ENCODE measurements at places on chromosomes 7 and 10.
A peak's percentile ranks its signal among the peaks of the same experiment; 100 is the strongest.

GRCh38 chr7:30757342-30757692 is 5.4 kb downstream of the INMT start:
- no peak for DNase-seq

DNA sequence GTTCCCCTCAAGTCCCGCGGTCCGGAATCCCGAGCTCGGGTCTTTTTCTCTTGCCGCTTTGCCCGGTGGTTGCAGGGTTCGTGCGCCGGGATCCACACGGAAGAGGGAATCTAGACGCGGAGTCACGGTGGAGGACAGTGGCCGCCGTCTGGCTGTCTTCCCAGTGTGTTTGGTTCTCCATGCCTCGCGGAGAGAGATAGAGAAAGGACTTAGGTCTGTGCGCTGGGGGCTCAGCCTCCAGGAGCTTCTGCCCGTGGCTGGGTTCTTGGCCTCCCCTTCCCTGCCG is 1.6 kb downstream of the FFAR4 start:
- no peak for DNase-seq

DNA sequence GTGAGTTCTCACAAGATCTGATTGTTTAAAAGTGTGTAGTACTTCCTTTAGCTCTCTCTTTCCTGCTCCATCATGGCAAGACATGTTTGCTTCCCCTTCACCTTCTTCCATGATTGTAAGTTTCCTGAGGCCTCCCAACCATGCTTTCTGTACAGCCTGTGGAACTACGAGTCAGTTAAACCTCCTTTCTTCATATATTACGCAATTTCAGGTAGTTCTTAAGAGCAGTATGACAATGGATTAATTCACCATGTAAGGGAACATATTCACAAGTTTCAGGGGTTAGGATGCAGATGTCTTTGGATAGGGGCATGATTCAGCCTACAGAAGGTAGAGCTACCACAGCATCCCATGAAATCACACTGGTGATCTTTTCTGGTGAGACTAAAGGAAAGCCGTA is 174.7 kb downstream of the GPR158 start:
- DNase-seq = no peak

DNA sequence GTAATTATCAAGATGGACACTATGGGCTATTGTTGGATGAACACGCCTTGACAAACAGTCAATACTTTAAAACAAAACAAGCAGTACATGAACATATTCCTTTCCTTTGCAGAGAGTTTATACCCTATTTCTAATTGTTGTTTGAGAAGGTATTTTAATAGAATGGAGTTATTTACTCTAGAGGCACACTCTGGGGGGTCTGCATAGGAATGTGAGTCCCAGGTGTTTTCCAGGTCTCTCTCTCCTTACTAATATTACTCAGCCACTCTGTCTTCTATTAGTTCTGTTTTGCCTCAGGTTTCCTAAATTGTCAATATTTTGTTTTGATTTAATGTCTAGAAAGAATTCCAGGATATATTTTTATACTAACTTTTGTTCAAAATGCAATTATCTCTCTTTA is 1091.4 kb downstream of the CNTNAP2 start:
- DNase-seq = no peak

DNA sequence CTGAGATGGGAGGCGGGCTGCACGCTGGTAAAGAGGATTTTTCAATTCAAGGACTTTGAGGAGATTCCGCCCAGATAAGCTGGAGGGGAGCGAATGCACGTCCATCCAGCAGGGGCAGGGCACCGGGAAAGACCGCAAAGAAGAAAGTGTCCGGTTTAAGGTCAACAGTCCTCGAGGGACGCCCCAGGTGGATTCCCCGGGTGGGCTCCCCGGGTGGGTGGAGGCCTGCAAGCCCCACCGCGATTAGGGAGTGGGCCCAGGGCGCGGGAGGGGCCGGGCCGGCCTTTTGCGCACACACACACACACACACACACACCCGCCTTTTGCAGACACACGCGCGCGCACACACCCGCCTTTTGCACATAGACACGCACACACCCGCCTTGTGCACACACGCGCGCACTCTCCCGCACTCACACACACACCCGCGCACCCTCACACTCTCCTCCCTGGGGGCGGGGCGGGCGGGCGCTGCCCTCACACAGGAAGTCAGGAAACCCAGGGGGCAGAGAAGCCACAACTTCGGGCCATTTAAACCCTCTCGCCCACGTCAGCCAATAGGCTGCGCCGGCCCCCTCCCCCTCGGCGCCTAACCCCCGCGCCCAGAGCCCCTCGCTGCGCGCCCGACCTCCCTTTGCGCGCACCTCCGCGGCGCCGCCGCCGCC is 615 bp downstream of the ARHGAP12 start:
- DNase-seq = no peak

DNA sequence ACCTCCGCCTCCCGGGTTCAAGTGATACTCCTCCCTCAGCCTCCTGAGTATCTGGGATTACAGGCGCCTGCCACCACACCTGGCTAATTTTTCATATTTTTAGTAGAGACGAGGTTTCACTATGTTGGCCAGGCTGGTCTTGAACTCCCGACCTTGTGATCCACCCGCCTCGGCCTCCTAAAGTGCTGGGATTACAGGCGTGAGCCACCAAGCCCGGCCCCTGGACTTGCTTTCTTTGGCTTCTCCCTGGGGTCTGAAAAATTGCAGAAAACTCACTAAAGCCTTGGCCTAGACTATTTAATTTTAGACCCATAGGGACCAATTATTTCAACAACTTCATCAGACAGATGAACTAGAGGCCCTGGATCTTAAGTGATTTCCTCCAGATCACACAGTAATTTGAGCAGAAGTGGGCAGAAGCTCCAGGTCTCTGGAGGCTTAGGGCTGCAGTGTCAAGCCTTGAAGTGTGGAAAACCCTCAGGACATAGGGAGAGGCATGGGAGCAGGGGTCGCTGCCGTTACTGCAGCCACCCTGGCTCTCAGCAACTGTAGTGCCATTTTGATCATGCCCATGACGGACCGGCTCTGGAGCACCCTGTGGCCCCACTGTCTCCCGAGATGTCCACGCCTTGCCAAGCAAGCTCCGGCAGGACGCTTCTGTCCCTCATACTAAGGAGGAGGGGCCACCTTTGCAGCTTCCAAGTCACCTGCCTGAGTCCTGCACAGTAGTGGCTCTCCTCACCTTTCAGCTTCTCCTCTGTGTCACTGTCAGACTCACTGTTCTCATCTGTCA is 72.4 kb downstream of the DENND2A start:
- no peak for DNase-seq

- DNase-seq = no peak
Observed at GRCh38 chr10:94334857-94335256, 27.9 kb downstream of the NOC3L start.

DNA sequence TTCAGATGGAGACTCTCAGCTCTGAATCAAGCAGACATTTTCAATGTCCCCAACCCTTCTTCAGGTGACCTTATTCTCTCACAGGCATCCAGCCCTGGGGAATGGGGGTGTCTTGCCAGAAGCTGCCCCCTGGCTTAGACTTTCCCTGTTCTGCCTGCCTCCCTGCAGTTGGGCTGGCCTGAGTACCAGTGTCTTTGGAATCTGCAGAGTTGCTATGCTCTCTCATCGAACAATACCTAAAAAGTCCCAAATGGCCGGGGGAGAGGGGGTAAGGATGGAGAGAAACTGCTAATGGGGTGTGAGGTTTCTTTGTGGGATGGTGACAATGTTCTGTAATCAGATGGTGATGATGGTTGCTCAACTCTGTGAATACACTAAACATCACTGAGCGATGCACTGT is 20.6 kb downstream of the SLC18A2 start:
- DNase-seq = no peak

DNA sequence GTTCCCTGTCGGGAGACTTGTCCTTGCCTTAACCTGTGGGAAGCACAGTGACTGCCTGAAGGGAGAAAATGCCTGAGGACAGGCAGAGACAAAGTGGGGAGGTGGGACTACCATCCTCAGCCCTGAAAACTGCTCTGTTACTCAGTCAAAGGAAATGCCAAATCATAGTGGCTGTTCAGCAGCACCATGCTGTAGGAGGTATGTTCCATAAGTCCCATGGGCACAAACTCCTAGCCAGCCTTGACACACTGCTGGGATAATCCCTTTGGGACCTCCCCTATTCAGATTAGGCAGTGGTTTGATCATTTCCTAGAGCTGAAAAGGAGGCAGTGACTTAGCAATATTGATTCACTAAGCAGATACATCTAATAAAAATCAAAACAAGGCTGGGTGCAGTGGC is 80.1 kb downstream of the MCU start:
- no peak for DNase-seq

DNA sequence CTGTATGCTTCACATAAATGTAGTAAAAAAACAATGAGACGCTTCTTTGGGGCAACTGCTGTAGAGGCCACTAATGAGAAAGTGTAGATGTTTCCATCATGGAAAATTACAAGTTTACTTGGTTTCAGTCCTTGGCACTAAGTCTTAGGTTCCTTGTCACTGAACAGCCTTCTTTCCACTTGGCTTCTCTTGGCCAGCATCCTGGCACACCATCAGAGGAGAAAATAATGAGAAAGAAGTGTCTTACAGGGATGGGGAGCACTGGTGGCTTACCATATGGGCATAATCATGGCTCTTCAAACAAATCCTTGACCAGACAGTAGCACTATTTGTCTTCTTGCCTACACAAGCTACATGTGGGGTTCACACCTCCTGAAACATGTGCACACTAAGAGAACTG is 22.5 kb upstream of the SH3PXD2A start:
- no peak for DNase-seq

- DNase-seq = no peak
Observed at GRCh38 chr7:34430456-34430855, 227.6 kb upstream of the NPSR1 start.

GRCh38 chr7:3432911-3433310 is 131.9 kb downstream of the SDK1 start:
- DNase-seq = no peak

DNA sequence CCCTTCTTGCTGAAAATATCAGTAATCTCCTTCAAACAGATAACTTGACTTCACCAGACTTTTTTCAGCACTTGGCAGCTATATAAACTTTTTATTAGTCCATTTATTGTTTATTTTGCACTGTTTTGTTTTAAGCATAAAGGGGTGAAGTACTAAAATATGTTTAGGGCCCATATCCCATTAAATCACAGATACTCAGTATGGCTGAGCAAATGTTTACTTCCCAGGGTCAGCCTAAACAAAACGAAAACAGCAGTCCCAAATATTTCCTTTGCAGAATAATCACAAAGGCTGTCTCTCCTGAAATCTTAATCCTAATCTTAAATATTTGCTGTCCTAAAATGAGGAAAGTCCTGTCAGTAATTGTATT is 649.6 kb downstream of the TNS3 start:
- DNase-seq = no peak

- DNase-seq = no peak
Observed at GRCh38 chr7:43869867-43870240, 537 bp upstream of the MRPS24 start.

GRCh38 chr10:122054048-122055025 is 65.4 kb downstream of the TACC2 start:
- DNase-seq = no peak

- DNase-seq = no peak
Observed at GRCh38 chr7:11450281-11450680, 381.7 kb downstream of the THSD7A start.

GRCh38 chr7:12490107-12490688 is 80.3 kb upstream of the SCIN start:
- peak; percentile 50 for DNase-seq

GRCh38 chr10:44382131-44382858 is 2.6 kb downstream of the CXCL12 start:
- DNase-seq = no peak

GRCh38 chr7:49783446-49783845 is 10.0 kb downstream of the VWC2 start:
- no peak for DNase-seq

DNA sequence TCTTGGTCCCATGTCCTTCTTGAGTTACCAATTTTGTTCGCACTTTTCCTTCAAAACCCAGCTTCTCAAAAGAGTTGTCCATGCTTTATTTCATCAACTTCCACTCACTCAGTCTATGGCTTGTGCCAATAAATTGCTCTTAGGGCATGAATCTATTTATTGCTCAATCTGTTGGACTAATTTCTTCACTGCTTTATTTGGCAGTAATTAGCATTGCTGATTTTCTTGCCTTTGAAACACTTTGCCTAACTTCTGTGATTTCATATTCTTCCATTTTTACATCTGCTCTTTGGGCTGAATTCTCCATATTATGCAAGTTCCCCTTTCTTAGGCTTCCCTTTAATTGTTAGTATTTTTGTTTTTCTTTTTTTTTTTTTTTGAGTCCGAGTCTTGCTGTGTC is 16.8 kb downstream of the DLD start:
- no peak for DNase-seq
